Neural crest cell (in vitro differentiated cells): ENCODE measurements at places on chromosomes 1 and 21. TPM values are rescaled to one million over a fixed set of nuclear protein-coding genes. Genes with fewer than 3 reads are reported as not detected.
A peak's percentile ranks its signal among the peaks of the same experiment; 100 is the strongest.

- DNase-seq = no peak
These were observed 30.8 kb upstream of the ABCG1 start for GRCh38 chr21:42187976-42188653.

- no peak for DNase-seq
These were observed 58.2 kb downstream of the TNFSF4 start for GRCh38 chr1:173148971-173149370.

Gene FHAD1
- total RNA-seq = 1.6 and 1.7 TPM in 2 replicates

GRCh38 chr1:201108614-201109013 is 3.6 kb downstream of the CACNA1S start:
- DNase-seq = peak; percentile 36

GRCh38 chr1:76142771-76143540 is 68.4 kb downstream of the ST6GALNAC3 start:
- no peak for DNase-seq

Gene VAV3
- 2.6 and 2.9 TPM in 2 replicates for total RNA-seq

- DNase-seq = no peak
These were observed 575 bp downstream of the RRAGC start for GRCh38 chr1:38858833-38859560.

GRCh38 chr1:214970016-214970415 is 112.5 kb upstream of the KCNK2 start:
- DNase-seq = no peak

Gene IGSF9
- total RNA-seq = 23.9 and 24.5 TPM in 2 replicates

DNA sequence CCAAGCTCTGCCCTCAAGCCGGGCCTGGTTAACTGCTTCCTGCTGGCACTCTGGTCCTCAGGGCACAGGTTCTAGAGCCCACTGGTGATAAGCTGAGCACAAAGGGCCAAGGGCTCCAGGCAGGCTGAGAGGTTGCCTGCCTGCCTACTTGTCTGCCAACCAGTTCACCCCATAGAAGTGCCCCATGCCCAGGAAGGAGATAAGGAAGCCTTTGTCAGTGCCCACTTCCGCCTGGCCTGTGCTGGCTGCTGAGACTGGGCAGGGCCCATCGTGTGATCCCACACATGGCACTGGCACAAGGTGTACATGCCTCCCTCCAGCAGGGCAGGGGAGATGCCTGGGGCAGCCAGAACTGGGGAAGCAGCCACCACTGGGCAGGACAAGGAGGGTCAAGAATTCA is 24.1 kb downstream of the SLC9A1 start:
- DNase-seq = no peak

DNA sequence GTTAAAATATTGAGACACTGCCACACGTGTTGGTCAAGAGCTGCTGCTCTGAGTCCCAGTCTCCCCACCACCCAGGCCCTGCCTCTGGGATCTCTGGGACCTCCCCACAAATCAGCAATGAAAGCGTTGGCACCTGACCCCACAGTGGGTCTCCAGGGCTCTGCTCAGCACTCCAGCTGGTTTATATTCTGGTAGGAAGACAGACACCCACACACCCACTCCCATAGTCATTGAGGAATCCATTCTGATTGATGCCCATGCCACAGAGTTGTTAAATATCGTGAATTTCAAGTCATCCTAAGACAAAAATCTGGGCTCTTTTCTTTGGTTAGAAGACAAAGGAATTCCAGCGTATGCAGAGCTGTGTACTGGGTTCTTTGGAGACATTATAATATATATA is 91.6 kb downstream of the KIF26B start:
- no peak for DNase-seq

DNA sequence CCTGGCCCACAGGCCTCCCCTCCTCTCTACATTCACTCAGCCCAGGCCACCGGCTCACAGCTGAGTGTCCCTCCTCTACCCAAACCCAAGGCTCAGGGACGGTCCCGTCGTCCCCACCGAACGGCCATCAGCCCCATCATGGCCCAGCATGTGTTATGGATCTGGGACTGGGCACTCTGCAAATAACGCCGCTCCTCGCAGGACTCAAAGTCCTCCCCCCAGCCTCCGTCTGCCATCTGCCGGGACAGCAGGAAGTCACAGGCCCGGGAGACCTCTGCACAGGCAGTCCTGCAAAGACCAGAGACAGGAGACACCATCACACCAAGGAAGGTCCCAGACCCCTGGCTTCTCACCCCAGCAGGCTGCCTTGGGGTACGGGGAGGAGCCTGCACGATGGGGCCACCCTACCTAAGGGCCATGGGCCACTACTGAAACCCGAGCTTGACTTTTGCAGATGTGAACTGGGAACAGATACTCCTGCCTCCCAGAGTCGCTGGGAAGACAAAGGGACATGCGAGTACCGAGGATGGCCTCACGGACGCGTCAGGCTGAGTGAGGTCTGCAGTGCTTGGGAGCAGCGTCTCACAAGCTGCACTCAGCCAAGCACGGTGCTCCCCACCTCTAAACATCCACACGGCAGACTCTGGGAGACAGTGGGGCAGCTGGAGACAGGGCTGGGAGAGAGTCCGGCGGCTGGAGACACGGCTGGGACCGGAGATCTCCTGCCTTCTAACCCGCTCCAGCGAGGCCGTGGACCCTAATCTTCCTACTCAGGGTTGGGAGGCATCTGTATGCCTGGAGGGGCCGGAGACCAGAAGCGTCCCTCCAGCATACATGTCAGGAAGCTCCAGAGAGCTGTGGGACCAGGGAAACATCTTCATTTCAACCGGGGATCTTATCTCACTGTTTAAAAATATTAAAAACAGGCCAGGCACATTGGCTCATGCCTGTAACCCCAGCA is 10.4 kb upstream of the SPATC1L start:
- no peak for DNase-seq

Gene CFHR1
- total RNA-seq = 0.56 TPM in 1 of 2 replicates, not detected in the other

DNA sequence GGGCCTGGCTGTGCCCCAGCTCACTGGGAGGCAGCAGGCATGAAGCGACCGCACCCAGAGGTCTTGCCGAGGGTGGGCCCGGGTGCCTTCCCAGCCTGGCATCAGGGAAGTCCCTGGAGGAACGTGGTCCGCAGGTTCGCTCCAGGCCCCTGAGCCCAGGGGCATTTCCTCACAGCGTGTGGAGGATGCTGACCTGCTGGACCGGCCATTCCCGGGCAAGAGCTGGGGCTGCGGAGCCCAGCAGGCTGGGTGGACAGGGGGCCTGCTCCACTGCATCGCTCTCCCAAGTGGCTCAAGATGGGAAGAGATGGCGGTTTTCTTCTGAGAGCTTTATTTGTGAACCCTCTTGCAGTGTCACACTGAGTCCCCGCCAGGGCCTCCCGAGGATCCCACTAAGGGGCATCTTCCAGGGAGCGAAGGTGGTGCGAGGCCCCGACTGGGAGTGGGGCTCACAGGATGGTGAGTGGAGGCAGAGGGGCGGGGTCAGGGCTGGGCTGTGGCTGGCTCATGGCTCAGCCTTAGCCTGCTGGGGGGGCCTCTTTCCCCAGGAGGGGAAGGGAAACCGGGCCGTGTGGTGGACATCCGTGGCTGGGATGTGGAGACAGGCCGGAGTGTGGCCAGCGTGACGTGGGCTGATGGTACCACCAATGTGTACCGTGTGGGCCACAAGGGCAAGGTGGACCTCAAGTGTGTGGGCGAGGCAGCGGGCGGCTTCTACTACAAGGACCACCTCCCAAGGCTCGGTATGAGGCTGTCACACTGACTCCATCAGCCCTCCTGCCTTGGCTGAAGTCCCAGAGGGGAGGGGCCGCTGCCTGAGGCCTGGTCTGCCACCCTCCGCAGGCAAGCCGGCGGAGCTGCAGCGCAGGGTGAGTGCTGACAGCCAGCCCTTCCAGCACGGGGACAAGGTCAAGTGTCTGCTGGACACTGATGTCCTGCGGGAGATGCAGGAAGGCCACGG is 7.2 kb upstream of the MMP23B start:
- no peak for DNase-seq

GRCh38 chr1:58620926-58621325 is 43.9 kb upstream of the TACSTD2 start:
- DNase-seq = no peak

DNA sequence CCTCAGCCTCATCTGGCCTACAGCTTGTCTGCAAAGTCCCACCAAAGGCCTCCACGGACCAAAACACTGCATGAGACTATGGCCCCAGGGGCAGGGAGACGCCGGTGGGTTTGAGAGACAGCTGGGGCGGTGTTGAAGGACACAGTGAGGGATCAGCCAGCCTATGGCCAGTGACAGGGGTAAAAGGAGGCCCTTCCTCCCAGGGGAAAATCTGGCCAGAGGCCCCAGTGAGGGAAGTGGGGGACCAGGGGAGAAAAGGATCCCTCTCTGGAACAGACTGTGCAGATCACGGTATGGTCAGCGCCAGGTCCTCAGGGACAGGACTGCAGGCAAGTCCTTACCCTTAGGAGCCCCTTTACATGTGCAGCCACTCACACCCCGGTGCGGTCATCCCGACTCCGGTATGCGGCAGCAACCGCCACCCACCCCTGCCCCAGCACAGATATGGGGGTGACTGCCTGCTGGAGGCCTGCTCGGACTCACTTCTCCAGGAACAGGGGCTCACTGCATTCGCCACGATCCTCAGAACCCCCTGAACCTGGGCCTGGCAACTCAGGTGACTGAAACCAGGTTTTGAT is 1.3 kb downstream of the CERS2 start:
- no peak for DNase-seq

- peak; percentile 52 for DNase-seq
These were observed 134.6 kb upstream of the ARHGEF16 start for GRCh38 chr1:3319874-3320245.

Gene TDRD5
- total RNA-seq = not detected in 2 replicates

DNA sequence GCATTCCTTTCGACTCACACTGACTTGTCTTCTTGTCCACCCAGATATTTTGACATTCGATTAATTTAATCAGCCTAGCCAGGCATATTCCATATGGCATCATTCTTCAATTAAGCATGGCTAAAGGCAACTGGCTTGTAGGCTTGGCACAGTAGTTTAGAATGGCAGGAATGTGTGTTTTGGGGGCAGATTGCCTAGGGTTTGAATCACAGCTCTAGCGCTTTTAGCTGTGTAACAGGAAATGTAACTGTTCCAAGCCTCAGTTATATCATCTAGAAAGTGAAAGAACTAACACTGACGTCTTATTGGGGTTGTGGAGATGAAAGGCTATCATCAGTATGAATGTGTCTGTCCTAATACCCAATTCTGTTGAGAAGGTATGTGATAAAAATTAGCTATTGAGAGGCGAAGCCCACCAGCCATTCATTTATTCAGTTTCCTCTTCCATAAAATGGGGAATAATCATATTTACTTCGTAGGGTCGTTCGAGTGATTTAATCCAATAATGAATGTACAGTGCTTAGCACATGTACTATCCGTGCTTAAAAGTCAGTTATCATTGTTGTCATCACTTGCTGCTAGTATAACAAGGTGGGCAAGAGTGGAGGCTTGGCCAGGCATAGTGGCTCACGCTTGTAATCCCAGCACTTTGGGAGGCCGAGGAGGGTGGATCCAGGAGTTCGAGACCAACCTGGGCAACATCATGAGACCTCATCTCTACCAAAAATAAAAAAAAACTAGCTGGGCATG is 41.6 kb upstream of the GRHL3 start:
- no peak for DNase-seq

Gene CYP4B1
- not detected in 2 replicates for total RNA-seq

Gene KIAA0040
- total RNA-seq = 0.14 and 0.42 TPM in 2 replicates

DNA sequence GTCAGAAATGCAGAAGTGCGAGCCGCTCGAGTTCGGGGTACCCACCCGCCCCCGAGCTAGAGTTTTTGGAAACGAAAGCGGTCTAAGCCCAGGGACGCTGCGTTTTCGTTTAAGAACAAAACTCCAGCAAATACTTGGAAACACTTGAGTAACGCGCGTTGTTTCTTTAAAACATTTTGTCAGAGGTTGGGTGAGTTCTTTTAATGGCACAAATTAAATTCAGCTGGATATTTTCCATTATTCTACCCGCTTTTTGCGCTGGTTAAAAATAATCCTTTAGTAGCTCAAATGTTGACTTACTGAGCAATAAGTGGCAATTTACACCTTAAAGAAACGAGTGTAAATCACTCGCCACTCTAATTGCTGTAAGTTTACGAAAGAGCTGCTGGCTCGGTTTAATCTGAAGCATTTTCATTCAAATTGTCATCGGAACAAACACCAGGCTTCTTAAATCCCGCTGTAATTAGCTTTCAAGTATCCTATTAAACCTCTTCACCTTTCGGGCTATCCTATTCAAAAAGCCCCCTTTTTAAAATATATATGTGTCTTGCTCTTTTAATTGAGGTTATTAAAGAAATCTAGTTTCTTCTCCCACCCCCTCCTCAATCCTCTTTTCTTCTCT is 1.5 kb downstream of the LHX8 start:
- peak; percentile 10 for DNase-seq

- no peak for DNase-seq
These were observed 157.7 kb downstream of the SEC16B start for GRCh38 chr1:177812144-177812543.

DNA sequence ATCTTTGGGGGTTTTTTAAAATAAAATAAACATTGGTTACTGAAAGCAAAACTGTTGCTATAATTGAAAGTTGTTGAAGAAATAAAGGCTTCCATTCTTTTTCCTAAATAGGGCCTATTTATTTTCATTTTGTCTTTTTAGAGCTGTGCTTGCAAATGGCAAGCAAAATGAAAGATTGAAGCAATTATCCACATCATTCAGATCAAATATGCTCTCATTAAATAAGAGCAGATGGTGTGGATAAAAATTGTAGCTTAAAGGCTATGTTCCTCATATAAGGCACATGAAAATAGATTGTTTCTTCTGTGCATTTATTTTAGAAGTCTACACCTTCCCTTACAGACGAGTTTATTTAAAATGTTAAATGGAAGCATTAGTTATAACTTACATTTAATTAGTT is 1317.7 kb downstream of the MRPL39 start:
- DNase-seq = no peak

DNA sequence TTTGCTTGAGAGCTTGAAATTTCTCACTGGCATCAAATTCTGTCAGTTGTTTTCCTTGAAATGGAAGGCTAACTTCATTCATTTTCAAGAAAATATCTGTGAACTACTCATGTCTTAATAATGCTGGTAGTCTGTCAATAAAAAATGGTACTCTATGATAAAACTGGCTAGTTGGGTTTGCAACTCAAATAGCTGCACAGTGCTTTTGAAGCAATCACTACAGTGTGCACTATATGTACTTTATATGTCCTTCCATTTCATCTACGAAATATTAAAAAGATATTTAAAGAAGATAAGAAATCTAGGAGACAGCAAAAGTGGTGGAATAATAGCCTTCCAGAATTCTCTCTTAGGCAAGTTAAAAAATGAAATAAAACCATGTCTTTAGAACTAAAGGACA is 39.9 kb upstream of the ZNHIT6 start:
- no peak for DNase-seq

Gene COA6
- 32.0 and 36.3 TPM in 2 replicates for total RNA-seq

DNA sequence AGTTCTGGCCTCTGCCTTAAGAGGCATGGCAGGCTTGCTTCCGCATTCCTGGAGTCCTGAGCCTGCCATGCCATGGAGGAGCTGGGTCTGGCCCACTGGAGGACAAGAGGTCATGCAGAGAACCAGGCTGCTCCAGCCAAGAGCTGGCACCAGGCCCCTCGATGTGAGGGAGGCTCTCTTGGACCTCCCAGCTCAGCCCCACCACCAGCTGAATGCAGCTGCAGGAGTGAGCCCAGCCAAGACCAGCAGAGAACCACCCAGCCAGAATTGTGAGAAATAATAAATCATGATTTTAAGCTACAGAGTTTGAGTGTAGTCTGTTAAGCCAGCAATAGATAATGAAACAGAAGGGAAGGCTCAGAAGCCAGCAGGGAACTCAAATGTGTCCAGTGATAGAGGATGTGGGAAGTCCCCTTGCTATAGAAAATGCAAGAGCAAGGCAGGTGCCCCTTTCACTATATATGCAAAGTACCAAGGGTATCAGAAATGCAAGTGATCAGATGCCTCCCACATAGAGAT is 118.4 kb downstream of the HIVEP3 start:
- no peak for DNase-seq

GRCh38 chr1:54569339-54569738 is 21.3 kb downstream of the ACOT11 start:
- no peak for DNase-seq

GRCh38 chr1:52239708-52240001 is 97.8 kb downstream of the ZFYVE9 start:
- DNase-seq = no peak
